ENCODE measurements at places on chromosomes 3 and 15.

GRCh38 chr3:59994732-59995304 is 945.0 kb upstream of the CFAP20DC start:
- DNase-seq: no peak

GRCh38 chr3:100164743-100165142 is 50.4 kb upstream of the FILIP1L start:
- DNase-seq: no peak

DNA sequence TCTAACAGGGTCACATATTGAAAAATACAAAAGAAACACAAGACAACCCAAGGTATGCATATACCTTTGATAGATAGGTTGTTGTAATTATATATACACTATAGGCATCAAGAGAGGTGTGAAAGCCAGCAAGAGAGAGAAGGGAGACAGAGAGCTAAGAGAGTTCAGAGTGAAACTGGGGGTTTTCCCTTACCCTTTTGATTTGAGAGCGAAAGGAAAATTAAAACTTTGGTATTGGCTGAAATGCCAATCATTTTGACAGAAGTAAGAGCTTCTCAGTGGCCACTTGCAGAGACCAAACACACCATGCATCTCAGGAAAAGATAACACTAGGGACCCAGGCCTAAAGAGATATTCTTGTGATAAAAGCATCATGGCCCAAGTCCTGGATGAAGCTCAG is 183.6 kb downstream of the SHOX2 start:
- DNase-seq: no peak

DNA sequence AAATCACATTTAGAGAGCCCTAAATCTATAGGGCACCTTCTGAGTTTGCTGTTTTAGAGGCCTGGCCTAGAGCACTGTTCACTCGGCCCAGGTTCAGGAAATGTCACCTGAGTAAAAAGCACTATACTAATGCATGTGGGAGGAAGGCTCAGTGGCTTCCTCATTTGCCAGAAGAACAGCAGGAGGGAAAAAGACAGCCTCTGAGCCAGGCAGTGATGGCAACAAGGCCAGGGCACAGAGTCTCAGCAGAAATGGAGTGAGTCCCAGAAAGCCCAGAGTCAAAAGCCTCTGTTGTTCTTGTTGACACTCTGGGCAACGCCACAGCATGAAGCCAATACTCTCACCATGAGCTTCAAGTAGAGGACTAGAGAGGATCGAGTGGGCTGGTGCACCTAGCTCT is 25.9 kb downstream of the LTF start:
- peak; percentile 7 for DNase-seq

GRCh38 chr3:20488151-20488550 is 302.1 kb upstream of the SGO1 start:
- no peak for DNase-seq

DNA sequence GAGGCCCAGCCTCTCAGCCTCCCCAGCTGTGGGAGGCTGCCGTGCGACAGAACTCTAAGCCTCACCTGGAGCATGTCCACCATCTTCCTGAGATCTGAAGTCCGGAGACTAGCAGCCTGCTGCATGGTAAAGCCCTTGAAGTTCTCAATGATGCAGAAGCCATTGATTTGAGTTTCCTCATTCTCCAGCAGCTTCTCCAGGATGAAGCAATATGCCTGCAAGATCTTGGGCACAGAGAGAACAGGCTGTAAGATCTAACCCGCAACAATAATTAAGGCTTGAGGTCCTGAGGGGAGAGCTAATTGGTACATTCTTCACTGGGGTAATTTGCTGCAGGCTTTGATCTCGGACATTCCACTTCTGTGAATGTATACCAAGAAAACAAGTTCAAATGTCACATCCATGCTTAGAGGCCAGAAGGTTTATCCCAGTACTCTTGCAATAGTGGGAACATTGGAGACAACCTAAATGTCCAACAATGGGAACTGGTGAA is 9.7 kb downstream of the RLBP1 start:
- no peak for DNase-seq

All from substantia nigra (tissue), 51 donors.